Karpas-422 (cell line): ENCODE measurements at places on chromosomes 5 and 9.
A peak's percentile ranks its signal among the peaks of the same experiment; 100 is the strongest.

GRCh38 chr5:79753092-79753491, 63.5 kb downstream of the CMYA5 start:
- no peak for DNase-seq

GRCh38 chr9:101487443-101487840, 46.2 kb upstream of the RNF20 start:
- no peak for DNase-seq

DNA sequence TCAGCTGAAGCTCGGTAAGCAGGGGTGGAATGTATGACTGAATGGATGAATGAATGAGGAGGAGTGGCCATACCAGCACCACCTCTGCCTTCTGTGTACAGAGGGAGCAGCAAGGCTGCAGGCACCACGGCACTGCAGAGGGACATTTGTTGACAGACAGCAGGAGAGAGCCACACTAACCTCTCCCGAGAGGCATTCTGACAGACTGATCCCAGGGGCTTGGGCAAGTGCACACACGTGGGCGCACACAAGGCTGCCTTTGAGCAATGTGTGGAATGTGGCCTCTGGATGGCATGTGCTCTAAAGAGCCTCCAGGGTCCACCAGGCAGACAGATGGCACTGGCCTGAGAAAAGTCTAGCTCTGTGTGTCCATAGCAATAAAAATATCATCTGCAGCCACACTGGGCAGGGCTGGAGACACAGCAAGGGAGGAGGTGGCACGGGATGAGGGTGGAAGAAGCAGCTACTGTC, 111.8 kb downstream of the ACTL7B start:
- no peak for DNase-seq

GRCh38 chr5:163696579-163696887, 191.1 kb downstream of the MAT2B start:
- no peak for DNase-seq

- DNase-seq, result no peak
Measured at GRCh38 chr9:125887172-125887571, 140.0 kb downstream of the PBX3 start.

DNA sequence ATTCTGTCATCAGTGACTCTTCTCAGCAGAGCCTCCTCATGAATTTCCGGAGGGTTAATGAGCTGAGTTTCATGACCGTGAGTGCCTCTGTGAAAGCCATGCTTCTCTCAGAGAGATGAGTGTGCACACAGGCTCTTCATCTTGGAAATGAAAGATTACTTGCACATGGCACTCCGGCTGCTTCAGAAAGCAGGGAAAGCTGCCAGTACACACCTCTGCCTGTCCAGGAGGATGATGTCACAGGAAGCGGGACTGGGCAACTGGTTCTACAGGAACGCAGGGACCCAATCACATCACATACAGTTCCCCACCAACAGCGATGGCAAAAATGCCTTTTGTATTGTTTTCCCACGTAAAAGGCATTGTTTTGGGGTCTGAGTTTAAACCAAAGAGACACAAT, 286.0 kb upstream of the DAP start:
- DNase-seq, result no peak

- DNase-seq, result no peak
Measured at GRCh38 chr9:137631345-137632229, 12.8 kb downstream of the EHMT1 start.

DNA sequence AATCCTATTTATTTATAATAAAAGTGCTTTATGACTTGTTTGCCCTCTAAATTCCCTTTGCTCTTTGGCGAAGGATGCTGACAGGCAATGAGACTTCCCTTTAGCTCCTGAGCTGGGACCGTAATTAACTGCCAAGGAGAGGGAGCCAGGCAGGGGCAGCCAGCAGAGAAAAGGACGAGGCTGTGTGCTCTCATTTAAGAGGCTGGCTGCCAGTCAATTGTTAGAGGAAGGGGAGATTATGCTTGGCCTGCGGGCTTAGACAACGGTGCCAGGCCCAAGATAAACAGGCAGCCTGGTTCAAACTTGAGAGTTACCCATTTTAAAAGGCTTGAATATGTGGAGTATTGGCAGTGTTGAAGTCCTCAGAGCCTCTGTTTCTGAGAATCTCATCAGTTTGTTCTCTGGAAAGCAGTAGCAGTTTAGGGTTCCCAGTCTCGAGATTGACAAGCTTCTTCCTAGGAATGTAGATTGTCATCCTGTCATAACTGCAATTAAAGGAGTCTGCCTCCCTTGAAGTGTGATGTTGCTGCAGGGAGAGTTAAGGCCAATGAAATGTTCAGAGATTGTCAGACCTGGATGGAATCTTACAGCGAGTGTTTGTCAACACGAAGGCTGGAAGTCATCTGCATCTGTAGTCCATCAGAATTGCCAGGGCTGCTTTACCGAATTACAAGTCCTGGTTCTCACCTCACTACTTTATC, 113.2 kb downstream of the JAKMIP2 start:
- no peak for DNase-seq

DNA sequence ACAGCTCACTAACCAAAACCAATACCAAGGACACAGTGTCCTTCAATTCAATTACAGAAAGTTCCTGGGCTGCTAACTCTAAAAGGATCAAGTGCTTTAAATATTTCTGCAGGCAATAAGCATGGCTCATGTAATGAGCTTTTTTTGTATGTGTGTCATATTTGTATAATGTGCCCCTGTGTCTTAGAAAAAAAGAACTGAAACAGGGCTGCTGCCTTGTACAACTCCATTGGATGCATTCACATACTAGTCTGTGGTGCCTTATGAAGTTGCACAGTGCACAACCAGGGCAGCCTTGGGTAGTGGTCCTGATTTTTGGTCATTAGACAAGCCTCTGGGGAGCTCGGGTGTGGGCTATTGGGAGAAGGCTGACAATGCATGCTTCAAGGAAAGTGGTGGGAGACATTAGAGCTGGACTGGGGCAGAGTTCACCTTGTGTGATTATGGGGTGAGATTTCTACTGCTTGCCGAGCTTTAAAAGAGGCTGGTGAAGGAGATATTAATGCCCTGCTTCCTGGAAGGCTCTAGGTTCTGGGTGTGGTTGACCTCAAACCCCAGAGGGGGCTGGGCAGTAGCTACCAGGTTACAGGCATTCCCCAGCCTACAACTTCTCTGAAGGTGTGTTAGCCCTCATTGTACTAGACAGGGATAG, 3.6 kb upstream of the CPEB4 start:
- DNase-seq, result peak; percentile 69

GRCh38 chr5:10036136-10036815, 213.4 kb downstream of the ATPSCKMT start:
- no peak for DNase-seq

- no peak for DNase-seq
Measured at GRCh38 chr5:150443242-150444075, 6.1 kb downstream of the RPS14 start.

DNA sequence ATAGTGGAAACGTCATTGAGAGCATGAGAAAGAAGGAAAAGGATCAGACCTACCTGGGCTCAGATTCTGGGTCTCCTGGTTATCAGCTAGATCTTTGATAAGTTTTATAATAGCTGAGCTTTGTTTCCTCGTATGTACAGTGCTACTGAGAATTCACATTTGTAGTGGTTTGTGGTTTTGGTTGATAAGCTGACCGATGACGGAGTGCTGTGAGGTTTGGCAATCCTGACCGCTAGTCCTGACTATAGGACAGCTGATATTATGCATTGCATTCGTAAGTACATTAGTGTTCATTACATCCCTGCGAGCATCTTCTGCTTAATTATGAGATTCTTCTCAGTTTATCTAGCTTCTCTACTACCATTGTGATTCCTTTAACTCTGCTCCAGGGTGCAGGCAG, 190.7 kb upstream of the SLC27A6 start:
- no peak for DNase-seq

DNA sequence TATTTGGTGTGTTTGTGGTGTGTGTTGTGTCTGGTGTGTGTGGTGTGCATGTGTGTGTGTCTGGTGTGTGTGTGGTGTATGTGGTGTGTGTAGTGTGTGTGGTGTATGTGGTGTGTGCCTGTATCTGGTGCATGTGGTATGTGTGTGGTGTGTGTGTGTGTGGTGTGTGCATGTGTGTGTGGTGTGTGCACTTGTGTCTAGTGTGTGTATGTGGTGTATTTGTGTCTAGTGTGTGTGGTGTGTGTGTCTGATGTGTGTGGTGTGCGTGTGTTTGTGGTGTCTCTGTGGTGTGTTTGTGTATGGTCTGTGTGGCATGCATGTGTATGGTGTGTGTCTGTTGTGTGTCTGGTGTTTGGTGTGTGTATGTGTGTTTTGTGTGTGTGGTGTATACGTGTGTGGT, 71.1 kb downstream of the CACNA1B start:
- DNase-seq, result no peak

- no peak for DNase-seq
Measured at GRCh38 chr9:100092066-100092465, 6.7 kb downstream of the ERP44 start.

DNA sequence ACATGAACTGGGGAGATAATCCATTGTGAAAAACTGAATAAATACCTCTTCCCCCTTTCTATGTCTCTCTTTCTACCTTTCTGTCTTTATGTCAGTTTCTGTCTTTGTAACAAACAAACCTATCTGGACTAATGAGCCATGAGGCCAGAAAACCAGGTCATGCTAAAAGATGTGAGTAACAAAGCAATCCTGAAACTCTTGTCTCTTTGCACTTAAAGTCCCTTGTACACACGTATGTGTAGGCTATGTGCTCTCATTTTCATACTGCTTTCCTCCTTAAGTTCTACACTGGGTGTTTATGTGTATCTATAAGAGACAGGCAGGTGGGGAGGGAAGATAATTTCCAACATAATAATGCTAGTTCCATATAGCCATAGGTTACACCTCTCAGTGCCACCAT, 123.8 kb upstream of the PTGER4 start:
- no peak for DNase-seq

DNA sequence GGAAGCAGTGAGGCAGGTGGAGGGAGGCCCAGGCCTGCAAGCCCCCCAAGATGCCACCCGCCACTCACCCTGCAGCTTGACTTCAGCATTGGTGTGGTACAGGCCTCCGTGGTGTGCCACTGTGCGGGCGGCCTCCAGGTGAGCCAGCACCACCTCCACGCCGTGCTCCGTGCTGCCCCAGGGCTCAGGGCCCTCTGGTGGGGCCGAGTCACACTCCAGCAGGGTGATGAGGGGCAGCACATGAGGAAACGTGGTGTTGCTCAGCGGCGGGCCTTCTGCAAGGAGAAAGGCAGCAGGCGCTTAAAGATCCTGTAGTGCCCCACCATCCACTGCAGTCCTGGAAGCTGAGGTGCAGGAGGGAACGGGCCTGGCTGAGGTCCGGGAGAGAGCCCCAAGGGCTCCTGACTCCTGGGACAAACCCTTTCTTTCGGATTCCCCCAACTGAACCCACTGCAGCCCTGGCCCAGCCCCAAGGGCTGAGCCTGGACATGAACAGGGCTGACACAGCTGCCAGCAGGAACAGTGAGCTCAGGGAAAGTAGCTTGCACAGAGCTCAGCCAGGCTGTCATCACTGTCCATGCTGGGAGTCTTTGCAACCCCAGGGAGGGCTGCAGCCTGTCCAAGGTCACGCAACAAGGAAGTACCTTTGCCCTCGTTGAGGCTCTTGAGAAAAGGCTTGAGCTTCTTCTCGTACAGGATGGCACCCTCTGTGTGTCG, 4.7 kb upstream of the TOR2A start:
- no peak for DNase-seq

GRCh38 chr5:141870228-141870627, 8.0 kb downstream of the PCDH1 start:
- no peak for DNase-seq

DNA sequence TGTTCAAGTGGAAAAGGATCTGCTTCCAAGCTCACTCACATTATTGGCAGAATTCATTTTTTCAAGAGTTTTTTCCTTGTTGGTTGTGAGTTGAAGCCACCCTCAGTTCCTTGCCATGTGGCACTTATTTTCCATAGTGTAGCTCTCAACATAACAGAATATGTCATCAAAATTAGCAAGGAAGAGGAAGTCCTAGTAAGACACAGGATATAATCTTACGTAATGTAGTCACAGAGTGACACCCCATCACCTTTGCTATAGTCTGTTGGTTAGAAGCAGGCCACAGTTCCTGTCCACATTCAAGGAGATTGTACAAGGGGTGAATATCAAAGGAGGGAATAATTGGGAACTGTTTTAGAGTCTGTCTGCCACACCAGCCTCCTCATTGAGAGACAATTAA, 15.7 kb downstream of the IRGM start:
- no peak for DNase-seq
